ENCODE measurements at places on chromosomes 1 and 21.

DNA sequence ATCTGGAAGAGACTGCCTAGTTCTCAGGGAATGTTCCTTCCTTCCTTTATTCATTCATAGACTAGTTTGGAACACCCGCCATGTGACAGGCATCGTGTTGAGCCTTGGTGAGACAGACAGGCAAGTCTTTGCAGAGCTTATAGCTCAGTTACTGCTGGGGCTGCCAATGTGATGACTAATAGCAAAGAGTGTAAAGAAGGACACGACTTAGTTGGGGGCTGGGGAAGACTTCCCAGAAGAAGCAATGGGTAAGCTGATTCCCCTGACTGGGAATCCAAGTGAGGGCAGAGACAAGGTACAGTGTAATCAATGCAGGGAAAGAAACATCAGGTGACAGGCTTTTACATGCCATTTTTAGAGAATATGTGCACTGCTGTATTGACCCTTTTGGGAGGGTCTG, 51.2 kb downstream of the TENT5C start:
- no peak for DNase-seq
- H3K4me1 ChIP-seq = peaks cover 95% of the 10 kb centered on the region
- peaks cover 2% of the 10 kb centered on the region for H3K36me3 ChIP-seq
- H3K4me3 ChIP-seq = peak overlapping the region; percentile 80

DNA sequence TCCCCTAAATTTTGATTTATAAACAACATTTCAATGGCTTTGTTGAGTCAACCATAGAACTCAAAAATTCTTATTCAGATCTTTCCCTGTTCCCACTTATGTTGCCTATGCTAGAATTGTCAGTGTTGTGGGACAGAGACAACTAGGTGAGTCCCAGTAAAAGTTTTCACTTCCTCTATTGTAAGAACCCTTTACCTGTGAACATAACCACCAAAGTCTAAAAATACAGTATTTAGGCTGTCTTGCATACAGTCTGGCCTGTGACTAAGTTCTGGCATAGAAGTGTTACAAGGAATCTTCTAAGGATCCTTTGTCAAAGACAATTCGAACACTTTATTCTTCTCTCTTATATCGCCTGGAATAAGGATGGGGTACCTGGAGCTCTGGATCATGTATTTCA, 1047.9 kb upstream of the NCAM2 start:
- no peaks in the 10 kb centered on the region for H3K4me1 ChIP-seq
- no peaks in the 10 kb centered on the region for H3K36me3 ChIP-seq
- no peak overlapping the region for H3K27ac ChIP-seq

GRCh38 chr1:151992303-151993083, 1.2 kb downstream of the S100A10 start:
- peak overlapping the region; percentile 99 for H3K4me3 ChIP-seq
- DNase-seq = peak; percentile 32
- peaks cover 56% of the 10 kb centered on the region for H3K4me1 ChIP-seq
- H3K27me3 ChIP-seq = no peaks in the 10 kb centered on the region

DNA sequence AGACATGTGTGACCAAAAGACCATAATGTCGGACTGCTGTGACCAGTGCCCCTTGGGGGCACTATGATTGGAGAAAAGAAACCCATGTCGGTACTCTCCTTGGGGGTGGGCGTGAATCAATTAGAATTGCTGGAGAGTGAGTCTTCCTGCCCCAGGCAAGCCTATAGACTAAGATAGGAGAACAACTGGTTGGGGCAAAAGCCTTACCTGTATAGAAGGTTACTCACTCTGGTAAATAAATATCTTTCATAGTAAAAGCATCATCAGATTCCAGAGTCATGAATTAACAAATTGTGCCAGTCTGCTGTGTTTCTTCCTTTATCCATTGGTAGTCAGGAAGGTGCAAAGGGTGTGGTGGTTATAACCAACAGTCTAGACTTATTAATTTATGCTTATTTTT, 2.9 kb upstream of the PTGFRN start:
- DNase-seq = no peak
- no peak overlapping the region for H3K4me3 ChIP-seq
- H3K4me1 ChIP-seq = no peaks in the 10 kb centered on the region
- peaks cover 22% of the 10 kb centered on the region for H3K27me3 ChIP-seq
- no peaks in the 10 kb centered on the region for H3K36me3 ChIP-seq
- no peak overlapping the region for H3K27ac ChIP-seq

DNA sequence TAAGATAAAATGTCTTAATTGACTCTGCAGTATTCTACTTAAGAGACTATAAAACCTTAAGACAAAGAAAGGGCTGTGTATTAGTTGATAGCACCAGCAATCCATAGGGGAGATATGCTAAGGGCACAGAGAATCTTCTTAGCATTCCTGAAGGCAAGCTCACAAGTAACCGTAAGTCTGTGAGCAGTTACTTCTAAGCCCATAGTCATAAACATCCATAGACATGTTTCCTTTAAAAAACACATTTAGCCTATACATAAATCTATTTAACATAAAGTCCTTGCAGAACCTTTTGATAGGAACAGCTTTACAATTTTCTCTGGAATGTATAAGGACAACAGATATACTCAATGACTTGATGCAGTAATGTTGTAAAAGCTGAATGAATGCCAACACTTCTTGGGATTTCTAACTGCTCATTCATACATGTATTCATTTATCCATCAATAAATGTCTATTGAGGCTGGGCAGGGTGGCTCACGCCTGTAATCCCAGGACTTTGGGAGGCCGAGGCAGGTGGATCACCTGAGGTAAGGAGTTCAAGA, 6.3 kb upstream of the ERRFI1 start:
- no peaks in the 10 kb centered on the region for H3K4me1 ChIP-seq
- H3K27me3 ChIP-seq = peaks cover 16% of the 10 kb centered on the region
- DNase-seq = no peak
- H3K27ac ChIP-seq = no peak overlapping the region

GRCh38 chr1:92842082-92843045, 10.5 kb downstream of the RPL5 start:
- peaks cover 67% of the 10 kb centered on the region for H3K36me3 ChIP-seq
- no peaks in the 10 kb centered on the region for H3K27me3 ChIP-seq
- no peak overlapping the region for H3K4me3 ChIP-seq
- no peak overlapping the region for H3K27ac ChIP-seq
- no peak for DNase-seq

- H3K4me1 ChIP-seq = no peaks in the 10 kb centered on the region
- no peak overlapping the region for H3K4me3 ChIP-seq
- no peak overlapping the region for H3K27ac ChIP-seq
Measured at GRCh38 chr1:205416322-205416721, 5.5 kb downstream of the LEMD1 start.

DNA sequence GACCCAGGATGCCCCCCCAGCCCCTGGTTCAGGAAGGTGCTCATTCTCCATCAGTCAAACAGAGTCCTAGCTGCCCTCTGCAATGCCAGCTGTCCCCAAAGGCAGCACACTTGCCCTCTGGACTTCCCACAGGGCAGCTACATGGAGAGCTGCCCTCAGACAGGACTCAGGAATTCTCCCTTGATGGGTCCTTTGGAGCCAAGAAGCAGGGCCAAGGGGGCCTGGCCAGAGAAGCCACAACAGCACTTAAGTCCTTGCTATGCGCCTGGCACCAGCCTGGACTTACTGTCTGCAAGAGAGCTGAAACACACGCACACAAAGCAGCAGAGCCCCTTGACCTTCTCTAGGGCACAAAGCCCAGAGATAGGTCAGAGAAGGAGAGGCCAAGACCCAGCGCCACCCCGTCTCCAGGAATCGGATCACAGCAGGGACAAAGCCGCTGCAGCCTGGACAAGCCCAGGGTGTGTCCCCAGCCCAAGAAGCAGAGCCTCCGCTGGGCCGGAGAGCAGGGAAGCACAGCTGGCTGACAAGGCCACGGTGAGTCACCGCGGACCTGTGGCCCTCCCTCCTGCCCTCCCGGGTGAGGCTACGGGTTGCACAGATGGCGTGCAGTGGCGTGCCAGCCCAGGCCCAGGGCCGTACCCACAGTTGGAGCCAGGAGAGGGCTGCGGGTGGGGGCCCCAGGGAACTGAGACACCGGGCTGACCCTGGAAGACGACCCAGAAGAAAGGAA, 1.7 kb downstream of the WNT9A start:
- peaks cover 5% of the 10 kb centered on the region for H3K4me1 ChIP-seq
- H3K27me3 ChIP-seq = peaks cover 30% of the 10 kb centered on the region
- no peak for DNase-seq
- H3K27ac ChIP-seq = no peak overlapping the region
- H3K4me3 ChIP-seq = peak overlapping the region; percentile 69
- H3K36me3 ChIP-seq = no peaks in the 10 kb centered on the region

DNA sequence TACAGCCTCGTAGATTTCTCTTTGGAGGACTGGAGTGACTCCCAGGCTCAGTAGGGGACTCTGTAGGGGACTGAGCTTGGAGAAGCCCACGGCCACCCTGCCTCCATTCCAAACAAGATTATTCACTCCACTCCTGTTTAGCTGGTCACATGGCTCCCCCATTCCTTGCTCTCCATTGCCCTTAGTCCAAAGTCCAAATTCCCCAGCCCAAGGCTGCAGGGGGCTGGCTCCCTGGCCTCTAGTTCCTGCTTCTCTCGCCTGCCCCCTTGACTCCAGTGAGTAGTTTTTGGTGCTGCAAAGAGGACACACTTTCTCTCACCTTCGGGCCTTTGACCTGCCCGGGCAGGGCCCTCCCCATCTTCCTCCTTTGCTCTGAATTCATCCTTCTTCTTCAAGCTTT, 403.3 kb downstream of the KIF26B start:
- no peak overlapping the region for H3K4me3 ChIP-seq
- no peaks in the 10 kb centered on the region for H3K36me3 ChIP-seq
- DNase-seq = no peak
- no peaks in the 10 kb centered on the region for H3K4me1 ChIP-seq
- H3K27me3 ChIP-seq = no peaks in the 10 kb centered on the region
- no peak overlapping the region for H3K27ac ChIP-seq

DNA sequence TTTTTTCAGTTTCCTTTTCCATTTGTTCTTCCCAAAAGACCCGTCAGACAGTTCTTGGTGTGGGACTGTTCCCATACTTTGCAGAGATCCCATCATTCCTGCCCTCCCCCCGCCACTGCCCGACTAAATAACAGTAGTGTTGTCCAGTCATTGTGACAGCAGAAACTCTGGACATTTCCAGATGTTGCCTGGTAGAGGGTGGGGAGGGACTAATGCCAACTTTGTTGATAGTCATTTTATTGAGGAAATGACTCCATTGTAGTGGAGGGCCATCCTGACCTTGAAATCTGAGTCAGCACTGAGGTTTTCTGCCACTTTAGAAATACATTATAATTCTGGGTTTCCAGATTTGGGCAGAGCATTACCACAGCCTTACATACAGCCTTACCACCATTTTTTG, 85.4 kb downstream of the CEP350 start:
- H3K4me3 ChIP-seq = no peak overlapping the region
- DNase-seq = no peak
- no peaks in the 10 kb centered on the region for H3K27me3 ChIP-seq
- H3K4me1 ChIP-seq = no peaks in the 10 kb centered on the region
- H3K27ac ChIP-seq = no peak overlapping the region
- peaks cover 58% of the 10 kb centered on the region for H3K36me3 ChIP-seq

- H3K27me3 ChIP-seq = peaks cover 13% of the 10 kb centered on the region
- H3K4me1 ChIP-seq = peaks cover 9% of the 10 kb centered on the region
- H3K36me3 ChIP-seq = no peaks in the 10 kb centered on the region
- no peak overlapping the region for H3K27ac ChIP-seq
- no peak for DNase-seq
Measured at GRCh38 chr21:33492571-33492970, 1.1 kb upstream of the DNAJC28 start.

GRCh38 chr1:18727956-18728355, 97.3 kb downstream of the PAX7 start:
- DNase-seq = no peak
- H3K27ac ChIP-seq = no peak overlapping the region
- no peaks in the 10 kb centered on the region for H3K36me3 ChIP-seq
- H3K4me3 ChIP-seq = no peak overlapping the region

DNA sequence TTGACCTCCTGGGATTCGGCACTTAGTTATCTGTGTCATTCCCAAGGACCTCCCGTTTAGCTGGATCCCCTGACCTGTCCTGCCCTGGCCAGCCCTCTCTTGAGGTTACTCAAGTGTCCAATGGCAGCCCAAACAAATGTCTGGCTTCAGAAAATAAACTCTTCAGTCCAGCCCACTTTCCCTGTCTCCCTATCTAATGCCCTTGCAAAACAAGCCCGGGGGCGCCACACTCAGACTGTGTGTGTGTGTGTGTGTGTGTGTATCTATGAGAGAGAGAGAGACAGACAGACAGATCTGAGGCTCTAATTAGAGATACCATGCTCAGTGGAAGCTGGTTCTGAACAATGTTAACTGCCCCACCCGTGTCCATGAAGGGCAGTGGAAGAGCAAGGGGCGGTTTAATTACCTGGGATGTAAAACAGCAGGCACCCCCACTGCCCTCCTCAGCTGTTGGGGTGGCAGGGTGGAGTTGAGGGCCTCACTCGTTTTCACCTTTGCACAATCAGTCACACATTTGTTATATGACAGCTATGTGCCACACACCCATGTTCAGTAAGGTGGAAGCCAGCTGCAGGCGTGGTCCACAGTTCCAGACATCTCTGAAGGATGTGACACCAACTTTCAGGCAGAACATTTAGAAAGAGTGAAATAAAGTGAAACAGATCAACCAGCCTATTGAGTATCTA, 57.4 kb downstream of the B3GALT5 start:
- no peaks in the 10 kb centered on the region for H3K27me3 ChIP-seq
- no peak overlapping the region for H3K4me3 ChIP-seq
- no peak for DNase-seq
- H3K36me3 ChIP-seq = no peaks in the 10 kb centered on the region
- no peak overlapping the region for H3K27ac ChIP-seq

- peaks cover 11% of the 10 kb centered on the region for H3K27me3 ChIP-seq
- H3K36me3 ChIP-seq = peaks cover 5% of the 10 kb centered on the region
- peaks cover 59% of the 10 kb centered on the region for H3K4me1 ChIP-seq
- H3K4me3 ChIP-seq = peak overlapping the region; percentile 91
- H3K27ac ChIP-seq = peak overlapping the region; percentile 75
- DNase-seq = peak; percentile 54
Measured at GRCh38 chr1:202807451-202807925, 733 bp downstream of the KDM5B start.

DNA sequence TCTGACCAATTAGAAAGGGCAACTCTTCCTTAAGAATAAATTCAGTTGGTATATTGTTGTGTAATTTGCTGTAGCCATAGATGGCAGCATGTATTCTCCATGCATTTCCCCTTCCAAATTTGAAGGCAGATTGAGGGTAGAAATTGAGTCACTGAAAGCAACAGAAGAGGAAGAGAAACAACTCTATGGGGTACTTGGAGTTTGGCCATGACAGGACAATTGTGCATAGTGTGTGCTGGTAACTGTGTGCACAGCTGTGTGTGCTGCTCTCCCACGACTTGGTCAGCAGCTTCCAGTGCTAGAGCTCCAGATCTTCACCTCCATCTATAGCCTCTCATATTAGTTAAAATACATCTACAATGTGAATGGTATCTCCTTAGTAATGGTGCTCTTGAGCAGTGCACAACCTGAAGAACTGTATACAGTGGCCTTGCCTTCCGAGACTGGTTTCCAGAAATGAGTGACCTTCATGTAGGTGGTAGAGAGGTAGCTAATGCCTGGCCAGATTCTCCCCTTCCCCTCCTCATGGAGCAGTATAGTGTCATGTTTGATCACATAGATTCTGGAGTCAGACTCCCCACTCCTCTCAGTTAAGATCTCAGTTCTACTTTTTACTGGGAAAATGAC, 882 bp upstream of the FCAMR start:
- no peaks in the 10 kb centered on the region for H3K36me3 ChIP-seq
- DNase-seq = no peak
- peaks cover 45% of the 10 kb centered on the region for H3K27me3 ChIP-seq
- peaks cover 23% of the 10 kb centered on the region for H3K4me1 ChIP-seq

- H3K4me1 ChIP-seq = peaks cover 2% of the 10 kb centered on the region
- H3K27me3 ChIP-seq = peaks cover 8% of the 10 kb centered on the region
- no peak for DNase-seq
- H3K27ac ChIP-seq = no peak overlapping the region
Measured at GRCh38 chr21:30831194-30831765, 1.7 kb upstream of the KRTAP7-1 start.

GRCh38 chr1:177849130-177849529, 120.7 kb downstream of the SEC16B start:
- no peak overlapping the region for H3K4me3 ChIP-seq
- H3K36me3 ChIP-seq = no peaks in the 10 kb centered on the region
- H3K4me1 ChIP-seq = no peaks in the 10 kb centered on the region
- no peak for DNase-seq
- H3K27me3 ChIP-seq = no peaks in the 10 kb centered on the region

Measured in T-helper 2 cell treated with Interferon-gamma antibody and Interleukin-4, amounts not matched to agents 5 μg/mL and 100 μg/mL, for 36 hours (primary cell).